ENCODE measurements at places on chromosomes 7 and 10.

DNA sequence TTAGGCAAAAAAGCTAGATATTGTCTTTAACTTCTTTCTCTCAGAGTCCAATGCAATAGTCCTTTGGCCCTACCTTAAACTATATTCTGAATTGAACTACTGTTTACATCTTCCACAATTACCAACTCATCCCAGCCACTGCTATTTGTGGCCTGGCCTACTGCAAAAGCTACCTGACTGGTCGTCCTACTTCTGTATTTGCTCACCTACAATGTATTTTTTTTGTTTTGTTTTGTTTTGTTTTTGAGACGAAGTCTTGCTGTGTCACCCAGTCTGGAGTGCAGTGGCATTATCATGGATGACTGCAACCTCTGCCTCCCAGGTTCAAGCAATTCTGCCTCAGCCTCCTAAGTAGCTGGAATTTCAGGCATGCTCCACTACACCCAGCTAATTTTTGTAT is 51.2 kb downstream of the ARL4A start:
- no peak for DNase-seq

DNA sequence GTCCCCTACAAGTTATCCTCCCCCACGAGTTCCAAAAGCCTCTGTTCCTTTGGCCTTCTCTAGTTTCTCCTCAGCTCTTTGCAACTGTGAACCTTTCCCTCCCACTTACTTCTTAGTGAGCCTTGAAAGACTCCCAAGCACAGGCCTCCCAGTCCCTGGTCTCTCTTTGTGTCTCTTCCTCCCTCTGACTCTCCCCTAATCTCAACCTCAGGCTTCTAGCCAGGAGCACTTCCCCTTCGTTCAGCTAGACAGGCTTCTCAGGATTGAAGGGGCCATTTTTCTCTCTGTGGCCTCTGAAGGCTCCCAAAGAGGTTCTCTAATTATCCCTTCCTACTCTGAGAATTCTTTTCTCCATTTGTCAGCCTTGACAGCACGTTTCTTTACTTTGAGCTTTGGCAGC is 50.2 kb upstream of the PHYHIPL start:
- no peak for DNase-seq

DNA sequence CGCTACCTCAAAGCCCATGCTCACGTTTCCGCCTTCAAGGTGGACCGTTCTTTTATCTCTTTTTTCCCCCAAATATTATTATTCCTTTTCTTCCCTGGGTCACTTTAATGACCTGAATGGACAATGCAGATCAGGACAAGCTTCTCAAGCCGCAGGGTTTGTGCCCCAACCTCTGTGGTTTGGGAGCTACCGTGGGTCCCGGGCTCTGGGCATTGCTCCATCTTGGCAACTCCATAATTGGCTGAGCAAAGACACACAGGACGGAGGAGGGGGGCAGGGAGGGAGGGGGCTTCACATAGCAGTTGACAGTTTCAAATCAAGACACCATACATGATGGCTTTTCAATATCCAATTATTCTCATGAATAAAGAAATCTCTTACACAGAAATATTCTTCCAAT is 308.1 kb upstream of the FZD8 start:
- DNase-seq = no peak

GRCh38 chr10:124959564-124959963 is 17.6 kb downstream of the ZRANB1 start:
- no peak for DNase-seq

DNA sequence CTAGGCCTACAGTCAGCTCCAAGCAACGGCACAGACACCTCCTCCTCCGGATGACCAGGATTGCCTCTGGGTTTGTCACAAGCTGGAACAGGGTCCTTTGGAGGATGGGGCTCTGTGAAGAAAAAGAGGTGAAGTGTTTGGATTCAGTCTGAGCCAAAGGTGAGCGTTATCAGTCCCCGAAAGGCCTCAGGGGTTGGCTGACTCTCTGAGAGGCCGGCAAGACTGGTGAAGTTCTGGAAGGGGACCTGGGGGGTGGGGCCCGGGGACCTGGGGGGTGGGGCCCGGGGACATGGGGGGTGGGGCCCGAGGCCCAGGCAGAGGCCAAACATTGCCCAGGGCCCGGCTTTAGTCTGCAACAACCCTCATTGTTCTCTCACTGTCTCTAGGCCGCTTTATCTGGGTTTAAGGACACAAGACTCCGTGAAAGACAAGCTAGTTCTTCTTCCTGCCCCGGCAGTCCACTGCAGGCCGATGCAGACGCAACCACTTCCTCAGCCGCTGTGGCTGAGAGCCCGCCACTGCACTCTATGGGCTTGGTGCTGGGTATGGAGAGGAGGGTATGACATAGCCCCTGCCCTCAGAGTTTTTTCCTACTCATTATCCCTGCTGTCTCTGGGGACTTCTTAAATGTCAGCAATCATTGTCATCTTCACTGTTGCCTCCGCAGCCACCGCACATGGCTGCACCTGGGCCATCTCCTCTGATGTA is 27.4 kb upstream of the PSAP start:
- peak; percentile 69 for DNase-seq

DNA sequence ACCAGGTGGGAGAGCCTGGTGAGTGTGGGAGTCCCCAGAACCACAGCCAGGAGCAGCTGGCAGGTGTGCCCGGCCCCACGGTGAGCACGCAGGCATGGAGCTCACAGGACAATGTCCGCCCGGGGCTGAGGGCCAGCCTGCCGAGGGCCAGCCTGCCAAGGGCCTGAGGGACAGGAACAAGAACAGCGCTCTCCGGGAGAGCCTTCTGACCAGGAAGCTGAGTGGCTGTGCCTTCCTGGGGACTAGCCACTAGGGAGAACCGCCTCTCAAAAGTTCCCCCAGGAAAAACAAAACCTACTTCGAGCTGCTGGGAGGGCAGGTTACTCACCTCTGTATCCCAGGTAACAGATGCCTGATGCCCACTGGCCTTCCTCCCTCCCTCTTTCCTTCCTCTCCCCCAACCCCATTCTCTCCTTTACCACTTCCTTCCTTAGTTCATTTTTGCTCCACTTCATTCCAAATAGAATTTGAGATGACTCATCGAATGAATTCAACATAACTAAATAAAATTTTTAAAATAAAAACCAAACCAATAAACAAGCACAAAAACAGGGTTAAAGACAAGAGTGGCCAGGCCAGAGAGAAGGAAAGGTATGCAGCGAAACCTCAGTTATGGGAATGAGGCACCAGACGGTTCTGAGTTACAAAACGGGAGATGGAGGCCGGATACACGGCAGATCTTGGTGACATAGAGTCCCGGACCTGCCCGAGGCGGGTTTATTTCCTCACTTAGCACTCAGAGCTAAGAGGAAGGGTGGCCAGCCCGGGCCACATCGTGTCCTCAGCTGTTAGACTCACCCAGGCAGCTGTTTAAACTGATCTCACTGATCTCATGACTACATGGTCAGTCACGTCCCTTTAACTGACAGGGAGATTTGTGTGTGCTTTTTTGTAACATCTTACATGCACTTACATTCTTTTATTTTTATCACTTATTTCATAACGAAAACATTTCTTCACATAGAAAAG is 128.5 kb downstream of the TNS3 start:
- peak; percentile 98 for DNase-seq

- no peak for DNase-seq
Measured at GRCh38 chr7:147412782-147413556, 1177.6 kb upstream of the C7orf33 start.

- no peak for DNase-seq
Measured at GRCh38 chr7:14270099-14270498, 280.6 kb upstream of the ETV1 start.

DNA sequence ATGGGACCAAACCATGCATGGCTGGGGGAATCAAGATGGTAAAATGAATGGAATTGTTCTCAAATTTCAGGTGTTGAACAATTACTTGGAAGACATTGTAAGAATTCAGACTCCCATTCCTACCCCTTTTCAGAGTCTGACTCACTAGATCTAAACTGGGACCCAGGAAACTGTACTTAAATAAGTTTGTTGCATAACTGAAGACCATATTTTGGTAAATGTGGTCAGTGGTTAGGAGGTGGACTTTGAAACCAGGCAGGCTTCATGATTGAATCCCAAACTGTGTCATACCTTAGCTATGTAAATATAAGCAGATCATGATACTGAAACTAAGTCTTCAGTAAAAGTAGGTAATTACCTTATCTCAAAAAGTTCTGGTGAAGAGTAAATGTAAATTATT is 41.7 kb downstream of the ZWINT start:
- DNase-seq = no peak

- no peak for DNase-seq
Measured at GRCh38 chr7:16021851-16022250, 335.4 kb upstream of the MEOX2 start.

- DNase-seq = no peak
Measured at GRCh38 chr10:83459124-83459523, 680.2 kb upstream of the GHITM start.

DNA sequence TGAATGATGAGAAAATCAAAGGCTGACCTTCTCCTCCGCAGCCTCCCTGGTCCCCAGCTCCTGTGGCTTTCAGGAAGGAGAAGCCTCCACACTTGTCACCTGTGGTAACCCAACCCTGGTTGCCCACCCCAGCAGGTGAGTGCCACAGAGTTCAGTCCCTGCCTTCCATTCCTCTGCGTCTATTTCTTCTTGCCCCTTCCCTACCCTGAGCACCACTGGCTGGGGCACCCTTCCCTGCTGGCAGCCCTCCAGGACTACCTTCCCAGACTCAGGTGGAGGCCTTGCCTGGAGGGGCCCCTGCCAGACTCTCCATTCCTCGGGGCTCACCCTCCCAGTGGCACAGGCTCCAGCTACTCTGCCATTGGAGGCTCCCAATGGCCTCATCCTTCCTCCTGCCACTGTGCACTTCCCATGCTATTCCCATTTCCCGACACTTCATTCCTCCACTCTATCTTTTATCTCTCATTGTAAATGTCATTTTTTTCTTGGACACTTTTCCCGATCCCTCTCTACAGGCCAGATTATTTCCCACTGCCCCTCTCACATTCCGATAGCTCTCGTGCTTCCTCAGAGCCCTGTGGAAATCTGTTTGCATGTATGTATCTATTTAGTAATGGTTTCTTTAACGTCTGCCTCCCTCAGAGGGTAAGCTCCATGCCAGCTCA is 90.6 kb upstream of the PCBD1 start:
- DNase-seq = no peak

GRCh38 chr7:27117887-27118491 is 12.6 kb downstream of the HOXA4 start:
- no peak for DNase-seq

- DNase-seq = no peak
Measured at GRCh38 chr7:37713613-37714012, 30.0 kb downstream of the GPR141 start.

DNA sequence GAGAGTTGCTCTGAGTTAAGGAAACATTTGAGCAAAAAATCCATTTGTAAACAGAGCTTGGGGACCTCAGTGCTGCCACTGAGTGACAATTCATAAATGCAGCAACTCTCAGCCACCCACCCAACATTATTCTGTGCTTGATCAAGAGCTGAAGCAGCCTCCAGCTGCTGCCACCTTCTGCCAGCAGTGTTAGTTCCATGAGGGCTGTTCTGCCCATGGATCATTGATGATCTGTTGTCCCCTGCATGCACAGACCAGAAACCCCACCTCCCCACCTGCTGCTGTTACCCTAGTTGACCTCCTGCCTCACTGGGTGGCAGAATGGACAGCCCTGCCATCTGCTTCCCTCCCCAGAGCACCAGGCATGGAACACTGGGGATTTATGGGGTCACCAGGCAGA is 305.4 kb downstream of the KCNMA1 start:
- no peak for DNase-seq

- no peak for DNase-seq
Measured at GRCh38 chr7:157434231-157434630, 97.4 kb downstream of the DNAJB6 start.

DNA sequence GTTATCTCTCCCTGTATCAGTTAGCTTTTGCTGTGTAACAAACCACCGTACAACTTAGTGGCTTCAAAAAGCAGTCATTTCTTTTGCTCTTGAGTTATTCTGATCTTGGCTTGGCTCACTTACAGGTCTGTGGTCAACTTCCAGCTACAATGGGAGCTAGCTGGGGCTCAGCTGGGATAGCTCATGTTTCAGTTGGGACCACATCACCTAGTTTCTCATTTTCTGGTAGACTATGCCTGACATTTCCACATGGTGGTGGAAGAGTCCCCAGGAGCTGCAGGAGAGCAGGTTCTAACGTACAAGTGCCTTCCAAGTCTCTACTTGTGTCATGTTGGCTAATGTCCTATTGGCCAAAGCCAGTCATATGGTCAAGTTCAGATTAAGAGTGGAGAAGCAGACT is 25.8 kb upstream of the PIP4K2A start:
- no peak for DNase-seq

- DNase-seq = no peak
Measured at GRCh38 chr10:106355450-106355849, 809.1 kb downstream of the SORCS1 start.

DNA sequence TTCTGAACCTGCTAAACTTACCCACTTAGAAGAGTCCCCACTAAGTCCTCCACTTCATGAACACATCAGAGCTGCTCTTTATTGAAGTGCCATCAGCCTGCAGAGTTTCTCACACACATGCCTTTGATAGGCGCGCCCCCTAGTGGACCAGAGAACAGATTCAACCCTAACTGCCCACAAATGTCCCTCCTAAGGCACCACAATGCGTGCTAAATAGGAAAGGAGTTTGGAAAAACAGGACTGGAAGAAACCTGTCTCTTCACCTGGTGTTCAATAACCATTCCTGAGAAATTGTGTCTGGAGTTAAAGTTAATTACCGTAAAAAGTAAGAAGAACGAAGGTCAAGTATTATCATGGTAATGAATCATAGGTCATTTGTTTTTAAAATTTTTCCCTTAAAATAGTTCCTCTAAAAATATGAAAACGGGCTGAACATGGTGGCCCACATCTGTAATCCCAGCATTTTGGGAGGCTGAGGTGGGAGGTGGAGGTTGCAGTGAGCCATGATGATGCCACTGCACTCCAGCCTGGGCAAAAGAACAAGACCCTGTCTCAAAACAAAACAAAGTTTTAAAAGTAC is 249.7 kb downstream of the ELMO1 start:
- DNase-seq = peak; percentile 89

GRCh38 chr10:117542706-117543224 is at the start of gene EMX2:
Gene EMX2, plus strand, starts transcription at chr10:117542746. Its CDS starts 522 bp downstream, at chr10:117543268.
- DNase-seq = no peak

DNA sequence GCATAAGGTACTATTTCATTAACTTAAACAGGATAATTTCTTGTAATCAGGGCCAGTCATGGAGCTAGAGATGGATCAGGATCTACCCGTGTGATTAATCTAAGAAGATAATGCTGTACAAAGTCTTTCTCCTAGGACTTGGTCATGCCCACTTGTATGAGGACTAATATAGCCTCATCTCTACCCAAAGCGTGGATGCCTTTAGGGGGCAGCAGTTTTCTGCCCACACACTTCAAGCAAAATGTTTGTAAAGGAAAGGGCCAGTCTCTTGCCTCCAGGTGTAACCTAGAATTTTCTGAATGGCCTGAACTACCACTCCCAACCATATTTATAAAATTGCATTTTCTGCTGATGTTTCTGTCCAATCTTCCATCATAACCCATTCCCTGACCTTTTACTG is 764.0 kb upstream of the IGFBP3 start:
- no peak for DNase-seq

GRCh38 chr7:76281006-76281705 is 21.3 kb upstream of the HSPB1 start:
- DNase-seq = no peak
